ENCODE measurements at places on chromosomes 16 and 17.

- DNase-seq: no peak
Measured at GRCh38 chr17:1413281-1413791, 13.3 kb upstream of the YWHAE start.

GRCh38 chr16:14502932-14503741 is 126.9 kb downstream of the PARN start:
- DNase-seq: no peak

DNA sequence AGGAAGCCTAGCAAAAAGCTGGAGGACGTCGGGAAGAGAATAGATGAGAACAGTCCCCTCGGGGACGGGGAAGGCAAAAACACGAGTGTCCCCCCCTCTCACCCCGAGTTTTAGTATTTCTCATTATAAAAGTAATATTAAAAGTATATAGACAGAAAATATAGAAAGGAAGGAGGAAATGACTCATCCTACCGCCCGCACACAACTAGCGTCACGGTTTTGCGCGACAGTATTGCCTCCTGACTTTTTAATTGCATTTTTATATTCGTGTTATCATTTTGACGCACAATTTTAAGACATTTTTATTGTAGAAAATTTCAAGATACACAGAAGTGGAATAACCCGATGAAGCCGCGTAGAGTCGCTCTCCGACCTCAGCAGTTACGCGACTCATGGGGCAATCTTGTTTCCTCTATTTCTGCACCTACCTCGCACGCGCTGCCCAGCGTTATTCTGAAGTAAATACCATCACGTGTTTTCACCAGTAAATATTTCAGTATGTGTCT is 652 bp upstream of the SLC25A19 start:
- no peak for DNase-seq

- DNase-seq: no peak
Measured at GRCh38 chr17:45941395-45941794, 47.0 kb downstream of the MAPT start.

- DNase-seq: no peak
Measured at GRCh38 chr17:80960797-80961452, 30.7 kb upstream of the CHMP6 start.

DNA sequence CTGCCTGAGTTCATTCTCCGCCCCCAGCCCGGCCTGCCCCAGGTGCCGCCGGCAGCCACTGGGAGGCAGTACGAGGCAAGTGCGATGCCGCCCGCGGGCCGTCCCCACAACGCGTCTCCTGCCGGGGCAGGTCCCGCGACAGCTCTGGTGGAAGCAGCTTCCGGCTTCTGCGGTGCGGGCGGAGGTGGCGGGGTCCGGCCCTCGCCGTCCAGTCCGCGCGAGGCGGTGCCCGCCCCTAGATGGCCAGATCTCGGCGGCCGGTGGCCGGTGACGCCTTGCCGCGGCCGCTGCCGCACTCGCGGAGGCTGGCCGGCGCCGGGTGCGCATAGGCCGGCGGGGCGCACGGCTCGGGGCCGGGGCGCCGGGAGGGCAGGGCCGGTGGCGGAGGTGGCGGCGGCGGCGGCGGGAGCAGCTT is 1.8 kb downstream of the GJD3 start:
- DNase-seq: no peak

- DNase-seq: no peak
Measured at GRCh38 chr17:44523672-44523972, 20.4 kb upstream of the GPATCH8 start.

GRCh38 chr17:37706446-37706845 is 38.4 kb downstream of the HNF1B start:
- DNase-seq: no peak

Data from cortex of kidney (tissue), 1 donor.